NCI-H446 (cell line): ENCODE measurements at places on chromosomes 6 and 20.

DNA sequence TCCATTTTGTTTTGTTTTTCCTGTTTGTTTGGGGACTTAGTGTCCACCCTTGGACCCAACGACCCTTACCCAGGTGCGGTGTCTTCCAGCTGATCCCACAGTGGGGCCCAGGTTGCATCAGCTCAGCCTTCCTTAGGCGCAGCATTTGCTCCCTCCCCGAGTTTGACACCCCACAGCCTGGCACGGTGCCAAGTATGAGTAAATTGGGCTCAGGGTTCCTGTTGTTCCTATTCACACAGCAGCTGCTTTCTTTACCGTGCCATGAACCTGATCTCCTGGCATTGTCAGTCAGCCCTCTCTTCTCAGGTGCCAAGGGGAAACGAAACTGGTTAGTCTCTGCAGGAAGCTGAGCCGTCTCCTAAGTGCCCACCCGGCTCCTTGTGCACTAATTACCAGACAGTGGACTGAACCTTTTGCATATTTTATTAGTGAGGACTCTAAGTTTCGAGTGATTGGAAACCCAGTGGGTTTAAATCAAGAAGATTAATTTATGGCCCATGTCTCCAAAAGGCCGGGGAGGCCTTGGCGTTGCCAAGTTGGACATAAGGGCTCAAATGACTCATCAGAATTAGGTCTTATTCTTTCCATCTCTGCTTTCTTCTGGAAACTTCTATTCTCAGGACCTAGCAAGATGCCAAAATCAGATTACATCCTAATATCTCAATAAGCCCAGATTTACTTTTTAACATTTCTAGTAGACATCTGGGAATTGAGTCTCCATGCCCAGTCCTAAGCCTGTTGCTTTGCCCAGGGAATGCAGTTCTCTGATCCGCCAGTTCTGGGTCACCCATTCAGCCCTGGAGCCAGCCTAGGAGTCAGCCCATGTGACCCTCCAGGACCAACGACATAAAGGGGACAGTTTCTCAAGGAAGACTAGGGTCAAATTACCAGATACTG, 68.8 kb downstream of the TSHZ2 start:
- DNase-seq, result peak; percentile 93

DNA sequence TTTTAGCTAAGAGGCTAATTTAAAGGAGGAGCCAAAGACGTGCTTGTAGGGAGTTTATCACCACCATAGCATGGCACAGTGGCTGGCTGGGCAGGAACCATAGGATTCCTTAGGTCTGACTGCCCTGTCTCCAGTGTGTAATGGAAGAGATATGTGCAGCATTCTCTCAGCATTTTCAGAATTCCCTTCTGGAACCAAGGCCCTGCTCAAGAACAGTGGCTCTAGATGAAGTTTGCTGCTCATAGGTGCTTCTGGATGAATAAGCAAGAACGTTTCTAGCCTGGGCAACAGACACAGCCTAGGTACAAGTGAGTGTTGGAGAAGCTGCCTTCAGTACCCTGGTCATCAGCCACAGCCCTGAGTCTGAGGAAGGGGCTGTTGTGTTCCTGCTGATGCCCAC, 69.1 kb downstream of the LCA5 start:
- no peak for DNase-seq

DNA sequence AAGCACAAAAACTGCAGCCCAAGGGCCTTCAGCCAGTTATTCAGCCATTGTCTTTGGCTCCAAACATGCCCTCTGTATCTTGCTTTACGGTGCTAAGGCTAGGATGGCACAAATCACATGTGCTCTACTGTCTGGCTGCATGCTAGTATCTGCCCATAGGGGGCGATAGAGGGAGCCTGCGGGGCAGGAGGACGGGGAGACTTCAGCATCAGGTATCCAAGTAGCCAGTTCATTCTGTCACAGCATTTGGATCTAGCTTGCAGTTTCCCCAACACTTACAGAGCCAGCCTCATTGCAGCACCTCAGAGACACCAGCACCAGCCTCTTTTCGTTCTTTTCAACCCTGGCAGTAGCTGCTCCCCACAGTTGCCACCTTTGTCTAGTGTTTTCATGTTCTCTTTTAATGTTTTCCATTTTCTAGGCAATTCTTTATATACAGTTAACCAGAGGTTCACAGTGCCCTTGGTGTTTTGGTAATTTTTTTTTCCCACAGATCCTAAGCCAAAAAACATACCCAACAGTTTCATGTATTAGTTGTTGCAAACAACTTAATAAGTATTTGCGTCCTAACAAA, 705.9 kb downstream of the PTPRT start:
- DNase-seq, result no peak

DNA sequence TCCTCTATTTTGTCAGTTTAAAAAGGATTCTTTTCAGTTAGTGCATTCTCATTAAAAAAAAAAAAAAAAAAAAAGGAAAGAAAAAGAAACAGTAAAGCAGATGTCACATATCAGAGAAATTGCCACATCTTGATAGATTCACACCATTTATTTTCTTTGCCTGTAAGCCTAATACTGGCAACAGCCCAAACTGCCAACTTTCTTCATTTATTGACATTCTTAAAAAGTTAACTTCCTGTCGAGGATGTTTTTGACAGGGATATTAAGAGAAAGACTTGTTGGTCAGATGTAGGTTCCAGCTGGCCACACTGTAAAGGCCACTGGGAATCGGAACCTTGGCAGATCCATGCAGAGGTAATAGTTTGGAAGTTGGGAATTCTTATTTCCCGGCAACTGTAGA, 332.6 kb downstream of the NRN1 start:
- DNase-seq, result no peak

- DNase-seq, result no peak
Measured at GRCh38 chr20:36599912-36600345, 5.7 kb upstream of the RAB5IF start.

DNA sequence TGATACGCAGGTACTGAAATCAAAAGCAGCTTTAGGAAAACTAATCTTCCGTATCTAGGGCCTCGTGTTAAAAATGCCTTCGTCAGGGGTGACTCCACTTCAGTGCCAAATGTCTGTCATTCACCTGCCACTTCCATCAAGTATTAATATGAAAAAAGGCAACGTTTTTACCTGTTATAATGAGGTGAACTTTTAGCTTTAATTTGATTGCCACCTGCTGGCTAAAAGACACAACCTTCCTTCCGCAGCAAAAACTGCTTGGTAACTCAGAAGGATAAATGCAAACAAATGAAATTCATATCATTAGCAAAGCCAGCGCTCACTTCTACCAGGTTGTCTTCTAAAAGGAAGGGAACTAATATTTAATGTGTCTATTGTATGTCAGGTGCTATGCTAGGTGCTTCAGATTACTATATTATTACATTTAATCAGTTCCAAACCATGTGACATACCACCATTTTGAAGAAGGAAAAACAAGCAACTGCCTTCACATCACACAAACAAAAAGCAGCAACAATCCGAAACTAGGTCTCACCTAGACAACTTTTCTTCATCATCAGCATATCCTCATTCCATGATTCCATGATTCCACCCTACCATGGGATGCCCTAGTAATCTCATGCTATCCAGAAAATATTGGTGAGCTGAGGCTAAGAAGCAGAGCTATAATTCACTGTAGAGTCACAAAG, 20.6 kb upstream of the ARHGAP18 start:
- no peak for DNase-seq

GRCh38 chr6:16961577-16961976, 140.3 kb upstream of the STMND1 start:
- no peak for DNase-seq

- DNase-seq, result no peak
Measured at GRCh38 chr20:36344517-36345132, 38.5 kb downstream of the DLGAP4 start.

DNA sequence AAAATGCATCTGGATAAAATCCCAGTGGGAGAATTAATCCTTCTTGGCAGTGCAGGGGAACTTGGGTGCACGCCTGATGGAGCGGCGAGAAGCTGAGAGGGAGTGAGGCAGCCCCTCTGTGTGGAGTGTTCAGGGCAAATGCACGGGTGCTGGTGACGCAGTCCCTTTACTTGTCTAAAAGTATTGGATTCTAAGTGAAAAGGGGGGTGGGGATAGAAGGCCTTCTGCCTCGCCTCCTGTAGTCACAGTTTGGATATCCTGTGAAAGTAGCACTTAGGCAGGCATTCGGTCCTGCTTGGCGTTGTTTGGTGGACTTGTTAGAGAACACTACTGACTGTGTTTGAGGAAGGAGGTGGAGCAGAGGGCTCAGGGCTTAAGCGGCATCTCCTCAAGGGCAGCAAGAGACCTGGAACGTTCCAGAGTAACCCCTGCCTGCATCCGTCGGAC, 39.3 kb downstream of the PHACTR3 start:
- peak; percentile 90 for DNase-seq

DNA sequence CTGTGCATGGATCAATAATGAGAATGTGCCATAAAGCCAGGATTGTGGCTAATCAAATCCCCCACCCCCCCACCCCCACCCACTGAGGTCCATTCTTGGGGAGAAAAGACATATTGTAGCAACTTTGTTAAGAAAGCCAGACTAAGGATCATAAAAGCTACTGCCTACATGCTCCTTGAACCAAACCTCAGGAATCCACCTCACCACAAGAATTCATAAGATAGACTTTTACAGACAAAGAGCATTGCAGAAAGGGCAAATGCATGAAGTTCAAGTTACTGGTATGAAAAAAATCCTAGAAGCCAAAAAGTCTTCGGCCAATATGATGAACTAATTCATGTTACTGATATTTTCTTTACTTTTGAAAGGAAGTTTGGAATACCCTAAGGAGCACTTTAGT, 187.9 kb upstream of the ARID1B start:
- no peak for DNase-seq

DNA sequence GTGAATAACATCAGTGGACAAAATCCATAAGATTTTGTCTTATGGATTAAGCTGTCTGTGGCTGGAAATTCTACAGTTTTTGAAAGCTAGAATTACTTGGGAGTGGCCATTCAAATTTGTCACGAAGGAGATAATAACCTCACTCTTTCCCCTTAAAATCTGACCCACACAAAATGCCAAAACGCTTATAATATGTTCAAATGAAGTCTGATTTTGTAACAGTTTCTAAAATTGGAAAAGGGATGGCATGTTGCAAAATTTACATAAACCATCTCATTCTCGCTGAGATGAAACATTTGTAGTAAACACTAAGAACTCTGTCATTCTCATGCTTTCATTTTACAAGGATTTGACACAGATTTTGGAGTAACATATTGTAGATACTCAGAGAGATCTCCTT, 112.7 kb downstream of the GJA1 start:
- DNase-seq, result no peak

GRCh38 chr6:56245903-56246351, 1.5 kb downstream of the COL21A1 start:
- DNase-seq, result no peak

GRCh38 chr6:117167520-117168271, 97.7 kb upstream of the VGLL2 start:
- DNase-seq, result no peak

GRCh38 chr6:128487746-128488145, 32.7 kb downstream of the PTPRK start:
- DNase-seq, result no peak

DNA sequence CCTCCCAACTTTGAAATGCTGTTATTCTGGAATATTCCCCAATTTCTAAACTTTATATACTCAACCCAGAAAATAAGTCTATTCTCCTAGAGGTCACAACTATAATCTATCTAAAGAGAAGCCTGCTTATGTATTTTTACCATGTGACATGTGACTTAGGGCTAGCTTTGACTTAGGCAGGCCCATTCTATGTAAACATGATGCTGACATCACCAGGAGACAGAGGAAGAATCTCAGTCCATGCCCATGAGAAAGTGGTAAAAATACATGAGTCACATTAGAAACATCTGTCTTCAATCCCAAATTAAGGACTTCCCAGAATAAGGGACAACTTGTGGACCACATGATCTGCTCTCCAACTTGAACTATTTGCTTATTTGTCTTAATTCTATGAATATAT, 113.6 kb upstream of the ID4 start:
- no peak for DNase-seq

DNA sequence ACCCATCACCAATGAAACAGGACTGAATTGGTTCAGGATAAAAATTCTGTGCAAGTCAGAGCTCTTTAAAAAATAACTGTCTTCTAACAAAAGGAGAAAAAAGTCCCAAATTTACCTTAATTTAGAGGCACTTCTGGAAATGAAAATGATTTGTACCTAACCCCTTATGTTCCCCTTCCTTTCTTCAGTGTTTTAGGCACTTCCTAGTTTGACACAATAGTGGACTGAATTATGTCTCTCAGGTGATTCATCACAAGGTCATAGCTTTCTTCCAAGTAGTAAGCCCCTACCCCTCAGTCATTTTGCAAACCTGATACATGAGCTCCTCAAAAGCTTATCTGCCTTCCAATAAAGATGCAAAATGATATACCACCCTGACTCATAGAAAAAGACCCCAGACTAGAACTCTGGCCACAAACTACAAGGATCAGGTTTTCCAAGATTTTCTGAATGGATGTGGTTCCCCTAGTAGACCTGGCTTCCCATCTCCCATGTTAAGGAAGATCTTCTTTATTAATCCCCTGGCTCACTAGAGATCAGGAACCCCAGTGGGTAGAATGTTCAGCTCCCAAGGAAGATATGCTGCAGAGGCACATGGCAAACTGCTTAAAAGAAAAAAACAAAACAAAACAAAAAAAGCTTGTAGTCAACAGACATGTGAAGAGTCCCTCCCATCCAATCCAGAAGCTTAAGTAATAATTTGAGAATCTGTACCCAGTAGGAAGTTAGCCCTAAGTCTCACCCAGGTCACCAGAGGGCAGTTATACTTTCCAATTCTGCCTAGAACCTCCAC, 3.6 kb downstream of the PPP1R10 start:
- DNase-seq, result no peak

DNA sequence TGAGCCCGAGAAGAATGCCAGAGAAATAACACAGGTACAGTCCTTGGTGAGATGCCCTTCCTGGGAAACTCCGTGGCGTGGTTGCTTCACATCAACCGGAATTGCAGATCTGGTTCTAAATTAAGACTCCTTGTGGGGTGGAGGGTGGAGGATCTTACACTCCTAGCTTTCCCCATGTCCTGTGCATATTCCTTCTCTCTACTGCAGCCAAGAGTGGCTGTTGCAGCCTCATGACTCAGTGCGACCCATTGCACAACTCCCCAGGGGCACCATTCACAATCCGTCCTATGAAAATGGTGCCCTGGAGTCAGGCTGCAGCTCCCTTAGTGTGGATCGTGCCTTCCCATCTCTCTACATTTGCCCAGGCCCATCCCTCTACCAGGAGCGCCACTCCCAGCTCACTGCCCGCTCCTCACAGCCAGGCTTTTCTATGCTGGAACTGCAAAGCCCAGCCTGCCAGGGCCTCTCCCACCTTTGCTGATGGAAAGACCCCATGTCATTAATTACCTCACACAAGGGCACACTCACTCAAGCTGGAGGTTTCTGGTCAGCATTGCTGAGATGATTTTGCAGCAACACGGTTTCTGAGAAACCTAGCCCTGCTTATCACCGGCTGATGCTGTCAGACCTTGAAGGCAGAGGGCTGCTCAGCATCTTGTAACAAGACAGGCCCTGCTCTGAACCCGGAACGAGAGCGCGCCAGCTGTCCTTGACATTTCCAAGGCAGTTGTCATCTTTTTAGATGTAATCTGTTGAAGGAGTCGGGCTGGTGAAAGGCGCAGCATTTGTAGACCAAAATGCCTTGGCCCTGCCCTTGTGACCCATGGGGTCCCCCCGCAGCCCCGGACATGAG, 39.7 kb downstream of the SIRPA start:
- DNase-seq, result no peak

- DNase-seq, result no peak
Measured at GRCh38 chr20:46293084-46293483, 15.2 kb downstream of the CDH22 start.
